Activated CD4-positive, alpha-beta T cell treated with anti-CD3 and anti-CD28 coated beads, Interleukin-2, amount 10 ng/mL, durations not matched to agents 24 days and 14 days (primary cell): ENCODE measurements at places on chromosomes 13 and 19. TPM values are rescaled to one million over a fixed set of nuclear protein-coding genes. Genes with fewer than 3 reads are reported as not detected.

DNA sequence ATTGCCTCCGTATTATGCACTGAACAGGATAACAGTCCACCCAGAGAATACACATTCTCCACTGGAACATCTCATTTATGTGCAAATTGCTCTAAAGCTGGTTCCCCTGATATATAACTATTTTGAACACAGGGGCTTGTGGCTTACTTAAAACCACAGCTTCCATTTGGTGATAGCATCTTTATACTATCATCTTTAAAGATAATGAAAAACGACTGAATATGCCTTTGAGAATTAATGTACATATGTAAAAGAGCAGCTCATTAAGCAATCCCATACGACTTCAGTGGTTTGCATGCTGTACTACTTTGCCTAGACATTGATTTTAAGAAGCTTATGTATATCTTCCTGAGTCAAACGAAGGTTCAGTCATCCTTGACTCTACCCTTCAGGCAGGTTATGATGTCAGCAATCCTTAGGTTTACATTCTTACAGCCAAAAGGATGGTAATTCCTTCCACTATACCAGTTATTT, 40.8 kb downstream of the BRD4 start:
- DNase-seq: no peak

DNA sequence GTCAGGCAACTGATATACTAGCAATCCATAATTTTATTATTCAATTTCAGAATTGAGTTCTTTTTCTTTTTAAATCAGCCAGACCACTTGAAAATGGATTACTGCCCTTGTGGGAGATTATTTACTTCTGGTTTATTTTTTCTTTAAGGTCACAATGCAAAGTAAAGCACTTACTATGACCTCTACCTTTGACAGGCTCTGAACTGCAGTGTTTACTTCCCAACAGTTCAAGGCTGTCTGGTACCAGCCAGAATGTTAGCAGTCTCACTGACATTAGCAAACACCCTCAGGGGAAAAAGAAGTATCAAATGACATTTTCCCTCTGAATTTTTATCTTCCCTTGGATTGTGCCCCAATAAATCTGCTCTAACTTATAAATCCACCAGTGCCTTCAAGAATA, 57.5 kb downstream of the RAP2A start:
- DNase-seq: no peak

DNA sequence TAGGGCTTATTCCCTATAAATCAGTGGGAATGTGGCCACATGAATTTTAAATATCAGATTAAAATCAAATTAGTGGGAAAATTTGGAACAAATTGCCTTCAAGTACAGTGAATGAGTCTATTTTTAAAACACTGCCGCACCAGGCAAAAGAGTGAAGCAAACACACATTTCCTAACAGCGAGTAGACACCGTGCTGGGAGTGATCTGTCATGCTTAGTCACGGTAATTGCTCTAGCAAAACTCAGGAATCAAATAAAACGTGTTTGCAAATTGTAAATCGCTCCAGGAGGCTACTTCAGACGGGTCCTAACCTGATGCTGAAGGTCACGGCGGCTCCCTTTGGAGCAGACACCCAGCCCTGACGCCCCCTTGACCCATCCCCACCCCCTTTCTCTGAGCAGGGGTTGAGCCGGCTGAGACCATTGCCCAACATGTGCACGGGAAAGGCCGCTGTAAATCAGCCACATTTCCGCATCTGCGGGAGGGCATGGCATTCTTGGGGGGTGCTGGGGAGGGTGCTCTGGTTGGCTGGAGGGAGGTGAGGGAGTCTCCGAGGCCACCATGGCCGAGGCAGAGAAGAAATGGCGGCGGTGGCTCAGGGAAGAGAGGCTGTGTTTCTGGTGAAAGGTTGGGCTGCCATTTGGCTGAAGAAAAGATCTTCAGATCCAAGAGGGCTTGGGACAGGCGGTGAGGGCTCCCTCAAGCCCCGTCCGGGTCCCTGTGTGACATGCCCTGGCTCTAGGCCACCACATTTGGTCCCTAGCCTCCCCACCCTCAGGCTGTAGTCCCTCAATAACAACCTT, 8.9 kb downstream of the CEBPA start:
- no peak for DNase-seq

The ZNF442 gene
- total RNA-seq: 0.56 and 1.2 TPM in 2 replicates

The ZNF527 gene
- 3.5 and 4.9 TPM in 2 replicates for total RNA-seq
